ENCODE measurements at places on chromosomes 12 and 14.

GRCh38 chr14:60648934-60649874 lies at the start of gene SIX1:
SIX1 (minus strand) TSS chr14:60649477; CDS start chr14:60649189, 288 bp downstream.
- DNase-seq, result peak; percentile 20

DNA sequence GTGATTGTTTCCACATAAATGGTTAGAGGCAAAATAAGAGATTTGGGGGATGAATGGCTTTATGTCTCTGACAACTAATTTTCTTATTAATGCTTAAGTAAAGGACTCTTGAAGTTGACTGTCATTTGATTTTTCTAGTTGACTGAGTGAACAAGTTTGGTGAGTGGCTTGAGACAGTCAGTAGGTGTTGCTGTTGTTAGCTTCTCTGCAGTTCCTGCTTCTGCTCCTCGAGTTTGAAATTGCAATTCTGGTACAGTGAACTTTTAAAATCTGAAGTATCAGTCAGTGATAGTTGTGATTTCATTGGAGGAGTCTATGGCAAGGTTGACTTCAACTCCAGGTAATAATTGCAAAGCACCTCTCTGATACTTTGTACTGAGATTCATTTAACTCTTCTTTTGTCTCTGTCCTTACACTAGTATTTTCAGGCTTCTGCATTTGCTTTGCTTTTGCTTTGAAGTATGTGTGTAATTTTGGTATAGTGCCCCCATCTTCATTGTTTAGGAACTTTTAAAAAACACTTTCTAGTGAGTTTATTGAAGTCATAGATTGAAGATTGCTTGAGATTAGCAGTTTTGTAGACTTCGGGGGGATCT lies 415.5 kb downstream of the PCNX1 start:
- DNase-seq, result peak; percentile 38

DNA sequence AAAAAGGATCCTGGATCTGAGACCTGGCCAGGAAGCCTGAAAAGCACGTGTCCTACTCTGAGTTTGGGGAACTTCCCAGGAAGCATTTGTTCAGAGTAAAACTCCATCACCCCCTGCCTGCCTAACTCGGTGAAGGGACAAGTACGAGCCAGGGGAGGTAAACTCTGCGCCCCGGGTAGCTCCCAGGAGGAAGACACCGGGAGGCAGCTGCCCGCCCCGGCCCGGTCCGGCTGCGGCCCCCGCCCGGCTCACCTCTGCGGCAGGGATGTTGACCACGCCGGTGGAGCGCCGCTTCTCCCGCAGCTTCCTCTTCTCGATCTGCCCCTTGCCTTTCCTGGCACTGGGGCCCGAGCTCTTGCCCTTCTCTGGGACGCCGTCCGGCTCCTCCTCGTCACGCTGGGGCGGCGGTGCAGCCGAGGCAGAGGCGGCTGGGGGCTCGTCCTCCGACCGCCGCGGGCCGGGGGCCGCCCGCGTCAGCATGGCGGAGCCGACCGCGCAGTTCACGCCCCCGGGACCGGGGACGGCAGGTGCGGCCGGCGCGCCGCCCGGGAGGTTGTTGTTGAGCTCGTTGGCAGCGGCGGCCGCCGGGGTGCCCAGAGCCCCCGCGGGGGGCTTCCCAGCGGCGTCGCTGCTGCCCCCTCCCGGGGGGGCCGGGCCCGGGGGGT lies 1.2 kb downstream of the PAWR start:
- DNase-seq, result peak; percentile 11

DNA sequence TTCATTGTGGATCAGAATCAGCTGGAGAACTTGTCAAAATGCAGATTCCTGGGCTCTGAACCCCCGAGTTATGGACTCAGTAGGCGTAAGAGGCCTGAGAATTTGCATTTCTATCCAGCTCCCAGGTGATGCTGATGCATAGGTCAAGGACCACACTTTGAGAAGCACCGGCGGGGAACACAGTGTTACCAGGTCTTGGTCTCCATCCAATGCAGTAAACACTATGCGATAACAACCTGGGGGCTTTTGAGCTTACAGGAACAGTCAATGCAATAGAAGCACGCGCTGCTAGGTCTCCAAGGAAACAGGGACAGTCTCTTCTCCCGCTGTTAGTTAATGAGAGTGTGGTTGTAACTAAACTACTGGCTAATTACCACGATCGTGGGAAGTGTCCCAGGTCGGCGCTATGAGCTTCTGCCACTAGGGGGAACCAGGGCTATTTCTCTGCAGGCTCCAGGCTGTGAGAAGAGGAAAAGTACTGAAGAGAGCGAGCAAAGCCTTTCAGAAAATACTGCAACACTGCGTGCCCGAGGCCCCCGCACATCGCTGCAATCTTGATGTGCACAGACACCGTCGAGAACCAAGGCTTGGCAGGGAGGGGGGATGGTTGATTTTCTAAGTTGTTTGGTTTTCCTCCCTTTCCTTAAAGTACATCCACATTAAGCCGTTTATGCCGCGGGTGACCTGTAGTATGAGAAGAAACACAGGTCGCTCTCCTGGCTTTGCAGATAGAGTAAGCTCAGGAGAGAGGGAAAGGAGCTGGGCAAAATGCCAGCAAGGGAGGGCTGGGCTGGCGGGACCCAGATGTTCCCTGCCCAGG lies 52.0 kb upstream of the KCNA1 start:
- peak; percentile 46 for DNase-seq

DNA sequence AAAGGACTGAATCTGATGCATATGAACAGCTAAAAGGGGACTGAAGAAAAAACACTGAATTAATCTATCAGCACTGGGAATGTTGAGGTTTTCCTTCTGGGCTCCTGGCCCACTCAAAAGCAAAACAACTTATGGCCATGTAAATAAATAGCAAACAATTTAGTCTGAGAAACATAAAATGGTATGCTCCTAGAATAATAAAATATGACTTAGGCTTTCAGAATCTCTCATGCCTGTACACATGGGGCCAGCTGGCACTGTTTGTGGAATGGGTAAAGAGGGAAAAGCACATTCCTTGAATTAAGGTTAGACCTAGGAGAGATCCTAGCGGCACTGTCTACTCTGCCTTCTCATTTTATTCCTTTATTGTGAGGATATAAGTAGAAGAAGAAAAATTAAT lies 6.2 kb downstream of the KLHDC2 start:
- no peak for DNase-seq

DNA sequence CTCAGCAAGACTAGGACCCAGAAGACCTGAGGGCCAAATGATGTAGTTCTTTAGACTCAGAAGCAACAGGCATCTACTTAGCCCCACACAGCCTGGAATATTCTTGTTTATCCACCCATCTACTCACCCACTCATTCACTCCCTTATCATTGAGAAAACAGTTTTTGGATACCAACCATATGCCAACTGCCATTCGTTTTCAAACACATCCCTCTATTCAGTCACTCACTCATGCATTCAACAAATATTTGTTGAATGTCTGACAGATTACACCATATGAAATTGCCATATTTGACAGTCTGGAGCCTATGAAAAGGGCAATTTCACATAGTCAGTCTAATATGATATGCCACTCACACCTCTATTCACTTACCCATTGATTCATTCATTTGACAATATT lies 103.2 kb downstream of the NT5DC3 start:
- DNase-seq, result no peak

GRCh38 chr12:65605019-65605418 lies 219.3 kb upstream of the HMGA2 start:
- no peak for DNase-seq

DNA sequence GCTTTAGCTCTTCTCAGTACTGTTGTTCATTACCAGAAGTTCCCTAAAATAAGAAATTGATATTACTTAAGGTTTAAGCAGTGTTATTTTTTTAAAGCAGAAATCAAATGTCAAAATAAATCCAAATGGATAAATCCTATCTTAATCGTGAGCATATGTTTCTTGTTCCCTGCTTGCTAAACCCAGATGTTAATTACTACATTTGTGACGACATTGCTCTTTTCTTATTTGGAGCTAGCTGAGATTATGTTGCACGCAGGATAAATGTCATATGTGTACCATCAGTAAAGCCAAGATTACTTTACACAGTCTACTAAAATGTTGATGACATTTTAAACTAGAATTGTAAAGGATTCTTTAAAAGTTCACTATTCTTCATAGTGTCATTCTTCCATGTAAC lies 157.5 kb downstream of the PLCZ1 start:
- no peak for DNase-seq

- DNase-seq, result no peak
Observed at GRCh38 chr12:10940389-10940788, 1.3 kb upstream of the TAS2R14 start.

GRCh38 chr14:104096751-104097700 lies 11.5 kb downstream of the ASPG start:
- no peak for DNase-seq

DNA sequence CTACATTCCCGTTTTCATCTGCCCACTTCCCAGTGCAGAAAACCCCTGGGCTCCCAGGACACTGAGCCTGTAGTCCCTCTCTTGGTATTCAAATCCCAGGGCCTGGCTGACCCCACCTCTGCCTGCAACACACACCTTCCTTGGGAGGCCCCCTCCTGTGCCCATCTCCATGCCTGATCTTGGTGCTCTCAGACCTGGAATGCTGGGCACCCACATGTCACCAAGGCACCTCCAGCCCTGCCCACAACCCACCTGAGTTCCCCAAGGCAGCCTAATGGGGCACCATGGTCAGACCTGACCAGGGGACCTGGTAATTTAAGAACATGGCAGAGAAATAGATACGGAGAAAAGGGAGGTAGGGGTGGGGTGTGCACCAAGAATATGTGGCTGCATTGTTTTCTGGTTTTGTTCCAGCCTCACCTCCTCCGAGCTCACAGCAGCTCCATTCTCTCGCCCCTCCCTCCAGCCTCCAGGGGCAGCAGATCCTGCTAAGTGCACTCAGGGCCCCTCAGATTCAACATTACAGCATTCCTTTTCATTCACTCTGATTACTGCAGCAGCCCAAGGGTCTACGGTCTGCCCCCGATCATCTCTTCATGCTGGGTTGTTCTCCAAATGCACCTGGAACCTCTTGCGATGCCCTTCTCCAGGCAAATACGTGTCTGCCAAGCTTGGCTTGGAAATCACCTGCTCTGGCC lies 9.2 kb upstream of the HSP90AA1 start:
- no peak for DNase-seq

DNA sequence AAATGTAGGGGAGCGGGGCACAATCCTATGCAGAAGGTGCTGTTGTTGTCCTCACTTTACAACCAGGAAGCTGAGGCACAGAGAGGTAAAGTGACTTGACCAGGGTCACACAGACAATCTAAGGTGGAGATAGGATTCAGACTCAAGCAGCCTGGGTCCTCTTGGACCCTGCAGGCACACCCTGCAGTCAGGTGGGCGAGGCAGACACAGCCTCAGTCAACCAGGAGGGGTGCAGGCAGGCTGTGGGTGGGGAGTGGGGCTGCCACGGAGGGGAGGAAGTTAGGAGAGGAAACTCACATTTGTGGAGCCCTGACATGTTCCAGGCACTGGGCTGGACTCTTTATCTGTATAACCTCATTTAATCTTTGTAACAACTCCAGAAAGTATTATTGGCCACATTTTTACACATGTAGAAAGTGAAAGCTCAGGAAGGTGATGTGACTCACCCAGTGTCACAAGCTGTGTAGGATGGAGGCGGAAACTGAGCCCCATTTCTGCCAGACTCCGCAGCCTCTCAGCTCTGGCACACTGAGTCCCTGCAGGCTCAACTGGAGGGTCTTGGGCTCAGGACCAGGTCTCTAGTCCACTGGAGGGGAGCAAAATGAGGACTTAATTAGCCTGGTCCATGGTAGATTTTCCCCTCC lies 24.9 kb upstream of the CHGA start:
- no peak for DNase-seq

- DNase-seq, result no peak
Observed at GRCh38 chr14:65357113-65357512, 55.4 kb upstream of the FUT8 start.

- no peak for DNase-seq
Observed at GRCh38 chr12:2320841-2321240, 268.1 kb downstream of the CACNA1C start.

DNA sequence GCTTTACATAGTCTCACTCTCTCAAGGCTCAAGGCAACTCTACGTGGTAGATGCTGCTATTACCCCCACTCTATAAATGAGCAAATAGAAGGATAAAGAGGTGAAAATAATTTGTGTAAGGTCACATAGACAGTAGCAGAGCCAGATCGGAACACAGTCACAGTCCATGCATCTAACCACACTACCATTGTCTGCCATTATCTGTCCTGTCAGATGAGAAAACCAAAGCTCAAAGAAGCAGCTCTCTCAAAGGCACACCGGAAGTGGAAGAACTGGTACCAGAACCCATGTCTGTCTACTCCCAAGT lies 134.4 kb upstream of the NUDT4 start:
- no peak for DNase-seq

DNA sequence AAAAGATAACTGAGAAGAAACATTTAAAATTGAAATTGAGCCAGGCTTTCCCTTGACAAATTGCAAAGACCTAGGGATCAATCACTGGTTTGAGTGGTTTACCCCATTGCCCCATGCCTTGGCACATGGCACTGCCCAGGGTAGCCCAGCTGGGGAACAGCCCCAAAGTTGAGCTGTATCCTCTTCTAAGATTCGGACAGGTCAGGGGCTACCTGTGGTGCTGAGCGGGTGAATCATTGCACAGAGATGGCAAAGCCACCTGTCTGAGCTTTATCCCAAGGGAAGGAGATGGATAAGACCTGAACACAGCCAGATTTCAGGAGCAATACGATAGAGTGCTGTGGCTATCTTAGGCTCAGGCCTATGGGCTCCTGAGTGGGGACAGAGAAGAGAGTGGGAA lies 7.0 kb downstream of the IFI27L2 start:
- DNase-seq, result no peak

DNA sequence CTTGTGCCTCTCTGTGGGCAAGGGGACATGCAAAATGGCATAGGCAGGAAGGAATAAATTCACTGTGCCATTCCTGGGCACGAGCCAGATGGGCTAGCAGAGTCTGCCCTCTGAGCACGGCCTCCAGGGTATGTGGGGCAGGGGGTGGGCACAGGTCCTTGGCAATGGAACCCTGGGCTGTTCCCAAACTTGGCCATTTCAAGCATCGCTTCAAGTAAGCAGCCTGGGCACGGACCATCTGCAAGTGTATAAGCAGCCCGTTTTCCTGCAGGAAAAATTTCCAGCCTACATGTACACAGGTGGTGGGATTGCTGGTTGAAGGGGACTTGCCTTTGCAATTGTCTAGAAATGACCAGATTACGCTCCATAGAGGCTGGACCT lies 40.3 kb downstream of the CCDC85C start:
- no peak for DNase-seq

- DNase-seq, result no peak
Observed at GRCh38 chr14:33271216-33271615, 332.5 kb downstream of the NPAS3 start.

- DNase-seq, result no peak
Observed at GRCh38 chr12:90954428-90954827, 548 bp downstream of the CCER1 start.

- DNase-seq, result no peak
Observed at GRCh38 chr12:53098354-53098981, 1.0 kb downstream of the IGFBP6 start.

- no peak for DNase-seq
Observed at GRCh38 chr12:122503147-122503751, 2.5 kb upstream of the ZCCHC8 start.

GRCh38 chr12:13583630-13584029 lies 387.1 kb downstream of the EMP1 start:
- DNase-seq, result no peak

- no peak for DNase-seq
Observed at GRCh38 chr12:3437986-3438385, 53.0 kb upstream of the PRMT8 start.

- no peak for DNase-seq
Observed at GRCh38 chr12:57765003-57765697, 1.7 kb downstream of the CYP27B1 start.

- DNase-seq, result no peak
Observed at GRCh38 chr14:51643140-51643539, 8.6 kb upstream of the FRMD6 start.

GRCh38 chr14:102544747-102545460 lies 35.3 kb upstream of the ANKRD9 start:
- no peak for DNase-seq

Measured in substantia nigra (tissue), 51 donors.